ENCODE measurements at places on chromosomes 1 and 21. TPM values are rescaled to one million over a fixed set of nuclear protein-coding genes. Genes with fewer than 3 reads are reported as not detected.

The SERBP1 gene
- 210 TPM for total RNA-seq

The TSPEAR gene
- 4.1 TPM for total RNA-seq

The SETD4 gene
- 16.8 TPM for total RNA-seq

The TARDBP gene
- 129 TPM for total RNA-seq

The OPTC gene
- total RNA-seq, result not detected

DNA sequence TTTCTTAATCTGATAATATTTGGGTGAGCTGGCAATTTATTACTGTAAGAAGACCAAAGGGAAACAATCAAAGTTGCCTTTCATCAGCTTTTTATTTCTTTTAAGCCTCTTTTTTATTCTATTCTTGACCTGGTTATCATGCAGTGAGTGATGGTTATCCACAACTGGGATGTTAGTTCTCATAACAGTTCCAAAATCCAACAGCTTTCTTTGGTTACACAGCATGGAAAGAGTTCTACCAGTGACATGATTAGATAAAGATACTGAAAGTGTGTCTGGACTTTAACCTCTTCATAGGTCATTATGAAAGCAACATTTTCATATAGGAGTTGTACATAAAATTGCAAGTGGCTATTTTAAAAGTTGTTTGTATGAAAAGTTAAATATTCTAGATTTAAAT is 163.0 kb downstream of the SYT2 start:
- DNase-seq, result no peak

DNA sequence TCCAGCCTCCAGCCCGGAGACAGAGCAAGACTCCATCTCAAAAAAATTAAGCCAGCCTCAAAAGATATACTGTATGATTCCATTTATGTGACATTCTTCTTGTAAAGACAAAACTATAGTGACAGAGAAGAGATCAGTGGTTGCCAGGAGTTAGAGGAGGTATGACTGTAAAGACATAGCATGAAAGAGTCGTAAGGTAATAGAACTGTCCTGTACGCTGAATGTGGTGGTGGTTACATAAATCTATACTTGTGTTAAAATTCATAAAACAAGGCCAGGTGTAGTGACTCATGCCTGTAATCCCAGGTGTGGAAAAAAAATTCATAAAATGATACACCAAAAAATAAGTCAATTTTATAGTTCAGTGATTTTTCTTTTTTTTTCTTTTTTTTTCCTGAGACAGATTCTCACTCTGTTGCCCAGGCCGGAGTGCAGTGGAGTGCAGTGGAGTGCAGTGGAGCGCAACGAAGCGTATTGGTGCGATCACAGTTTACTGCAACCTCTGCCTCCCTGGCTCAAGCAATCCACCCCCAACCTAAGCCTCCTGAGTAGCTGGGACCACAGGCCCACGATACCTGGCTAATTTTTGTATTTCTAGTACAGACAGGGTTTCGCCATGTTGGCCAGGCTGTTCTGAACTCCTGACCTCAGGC is 84.9 kb upstream of the CXADR start:
- DNase-seq, result no peak

DNA sequence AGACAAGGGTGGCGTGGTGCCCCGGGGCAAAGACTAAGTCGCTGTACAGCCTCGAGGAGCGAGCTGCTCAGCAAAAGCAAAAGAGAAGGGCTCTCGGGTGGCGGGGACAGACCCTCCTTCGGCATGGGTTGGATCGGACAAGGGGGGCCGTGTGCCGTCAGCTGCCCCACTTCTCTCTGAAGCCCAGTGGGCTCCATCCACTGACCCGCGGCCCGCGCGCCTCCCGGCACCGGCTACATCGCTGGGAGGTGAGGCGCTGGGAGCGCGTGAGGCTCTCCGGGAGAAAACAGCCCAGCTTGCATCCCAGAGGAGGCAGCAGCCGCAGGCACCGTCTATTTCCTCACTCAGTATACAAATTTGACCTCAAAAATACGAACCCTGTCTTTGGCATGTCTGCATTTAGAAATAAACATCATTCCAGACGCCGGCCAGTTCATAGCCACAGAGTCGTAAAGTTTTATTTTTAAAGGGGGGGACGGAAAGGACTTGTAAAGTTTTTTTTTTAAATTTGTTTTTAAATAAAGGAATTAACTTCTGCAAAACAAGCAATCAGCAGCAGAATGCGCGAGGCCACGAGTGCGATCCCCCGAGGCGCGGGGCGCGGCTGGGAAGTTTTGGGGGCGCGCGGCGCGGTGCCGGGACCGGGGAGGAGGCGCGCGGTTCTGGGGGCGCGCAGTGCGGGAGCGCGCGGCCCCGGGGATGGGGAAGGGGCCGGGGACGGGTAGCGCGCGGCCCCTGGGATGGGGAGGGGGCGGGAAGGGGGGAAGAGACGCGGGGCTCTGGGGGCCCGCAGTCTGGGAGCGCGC is 689 bp upstream of the GPR137B start:
- peak; percentile 41 for DNase-seq

DNA sequence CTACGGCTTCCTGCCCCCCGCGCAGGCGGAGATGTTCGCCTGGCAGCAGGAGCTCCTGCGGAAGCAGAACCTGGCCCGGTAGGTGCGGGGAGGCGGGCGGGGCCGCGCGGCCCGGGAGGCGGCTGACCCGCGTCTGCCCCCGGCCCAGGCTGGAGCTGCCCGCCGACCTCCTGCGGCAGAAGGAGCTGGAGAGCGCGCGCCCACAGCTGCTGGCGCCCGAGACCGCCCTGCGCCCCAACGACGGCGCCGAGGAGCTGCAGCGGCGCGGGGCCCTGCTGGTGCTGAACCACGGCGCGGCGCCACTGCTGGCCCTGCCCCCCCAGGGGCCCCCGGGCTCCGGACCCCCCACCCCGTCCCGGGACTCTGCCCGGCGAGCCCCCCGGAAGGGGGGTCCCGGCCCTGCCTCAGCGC is 16.6 kb downstream of the NOC2L start:
- DNase-seq, result no peak

- DNase-seq, result no peak
Measured at GRCh38 chr1:112464501-112464900, 44.3 kb upstream of the WNT2B start.

- no peak for DNase-seq
Measured at GRCh38 chr1:35364741-35365140, 96.2 kb downstream of the ZMYM4 start.

GRCh38 chr1:66275601-66276023 is 258.3 kb upstream of the SGIP1 start:
- DNase-seq, result no peak

GRCh38 chr1:165635329-165635728 is 4.3 kb downstream of the MGST3 start:
- DNase-seq, result no peak

GRCh38 chr1:68112835-68113243 is 62.4 kb upstream of the DIRAS3 start:
- no peak for DNase-seq

GRCh38 chr1:25927521-25928265 is 21.5 kb upstream of the STMN1 start:
- no peak for DNase-seq

GRCh38 chr1:2313651-2314261 is 77.6 kb downstream of the MORN1 start:
- no peak for DNase-seq

- DNase-seq, result peak; percentile 8
Measured at GRCh38 chr21:42171091-42172053, 47.6 kb upstream of the ABCG1 start.

Data from skin of body (tissue), 3 donors.